Stimulated activated CD4-positive, alpha-beta T cell treated with anti-CD3 and anti-CD28 coated beads, Interleukin-15, amount 100 ng/mL, for 1 hour (primary cell): ENCODE measurements at places on chromosomes 13 and 19.

GRCh38 chr13:42276683-42277082, 4.7 kb downstream of the AKAP11 start:
- DNase-seq: no peak

DNA sequence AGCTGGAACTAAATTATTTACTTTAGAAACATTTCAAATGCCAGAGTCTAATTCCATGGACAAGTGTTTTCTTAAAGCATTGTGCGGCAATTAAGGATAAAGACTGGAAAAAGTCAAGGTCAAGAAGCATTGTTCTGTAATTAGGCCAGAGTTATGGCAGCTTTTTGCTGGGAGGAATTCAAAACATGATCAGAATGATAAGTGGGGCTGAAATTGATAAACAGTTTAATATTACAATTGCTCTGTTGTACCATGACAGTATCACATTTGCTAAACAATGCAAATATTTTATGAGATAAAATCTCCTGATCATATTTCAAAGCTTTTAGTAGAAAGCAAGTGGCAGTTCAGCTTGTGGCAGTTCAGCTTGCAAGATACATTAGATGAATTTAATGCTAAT, 513.7 kb downstream of the GPC6 start:
- DNase-seq: no peak

- peak; percentile 41 for DNase-seq
These were observed 14.6 kb downstream of the VSIG10L start for GRCh38 chr19:51327066-51328001.

- DNase-seq: no peak
These were observed 14.9 kb downstream of the COG3 start for GRCh38 chr13:45479661-45480060.

DNA sequence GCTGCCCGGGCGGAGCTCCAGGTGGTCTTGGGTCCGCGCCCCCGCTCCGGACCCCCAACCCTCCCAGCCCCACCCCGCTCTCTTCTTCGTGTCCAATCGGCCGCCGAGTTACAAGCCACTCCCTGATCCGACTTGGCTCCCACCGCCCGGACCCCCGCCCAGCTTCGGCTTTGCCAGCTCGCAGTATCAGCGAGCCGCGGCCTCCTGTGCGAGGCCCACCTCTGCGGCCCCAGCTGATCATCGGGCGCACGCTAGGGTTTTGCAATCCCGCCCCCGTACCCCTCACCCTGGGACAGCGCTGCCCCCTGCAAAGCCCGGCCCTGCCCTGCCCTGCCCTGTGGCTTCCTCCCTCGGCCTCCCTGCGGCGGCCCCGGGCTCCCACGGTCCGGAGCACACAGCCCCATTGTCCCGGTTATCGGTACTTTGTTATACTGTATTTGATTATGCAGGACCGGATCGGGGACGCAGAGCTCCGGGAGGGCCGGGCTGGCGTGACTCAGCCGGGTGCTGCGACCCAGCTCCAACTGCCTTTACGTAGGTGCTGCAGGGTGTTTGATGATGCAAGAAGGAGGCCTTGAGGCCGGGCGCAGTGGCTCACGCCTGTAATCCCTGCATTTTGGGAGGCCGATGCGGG, 598 bp upstream of the LPAR2 start:
- DNase-seq: peak; percentile 37
